Stimulated activated CD8-positive, alpha-beta memory T cell treated with anti-CD3 and anti-CD28 coated beads, Interleukin-15, amount 100 ng/mL, for 4 hours (primary cell): ENCODE measurements at places on chromosomes 2 and 18.
A peak's percentile ranks its signal among the peaks of the same experiment; 100 is the strongest.

DNA sequence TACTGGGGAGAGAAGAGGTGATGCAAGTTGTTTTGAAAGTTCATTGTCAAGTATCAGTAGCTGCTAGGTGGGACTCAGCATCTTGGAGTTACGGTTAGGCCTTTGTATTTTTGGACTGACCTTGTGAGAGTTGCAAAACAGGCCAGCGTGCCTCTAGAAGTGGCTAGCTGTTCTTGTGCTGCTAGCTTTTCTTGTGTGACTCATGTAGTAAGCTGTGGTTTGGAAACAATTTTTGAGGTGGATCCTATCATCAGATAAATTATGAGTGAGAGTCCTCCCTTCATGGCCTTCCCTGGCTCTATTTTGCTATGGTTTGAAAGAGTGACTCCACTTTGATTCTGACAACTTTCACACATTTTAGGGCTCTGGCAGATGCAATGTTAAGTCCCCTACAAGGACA is 409.2 kb upstream of the HS6ST1 start:
- no peak for DNase-seq

- no peak for DNase-seq
These were observed 29.4 kb upstream of the TMEM178A start for GRCh38 chr2:39636306-39636705.

- DNase-seq, result no peak
These were observed 116.0 kb downstream of the LTBP1 start for GRCh38 chr2:33062665-33063250.

- DNase-seq, result no peak
These were observed 400 bp downstream of the CCDC88A start for GRCh38 chr2:55419233-55419678.

- no peak for DNase-seq
These were observed 113.6 kb downstream of the METTL8 start for GRCh38 chr2:171320208-171320621.

DNA sequence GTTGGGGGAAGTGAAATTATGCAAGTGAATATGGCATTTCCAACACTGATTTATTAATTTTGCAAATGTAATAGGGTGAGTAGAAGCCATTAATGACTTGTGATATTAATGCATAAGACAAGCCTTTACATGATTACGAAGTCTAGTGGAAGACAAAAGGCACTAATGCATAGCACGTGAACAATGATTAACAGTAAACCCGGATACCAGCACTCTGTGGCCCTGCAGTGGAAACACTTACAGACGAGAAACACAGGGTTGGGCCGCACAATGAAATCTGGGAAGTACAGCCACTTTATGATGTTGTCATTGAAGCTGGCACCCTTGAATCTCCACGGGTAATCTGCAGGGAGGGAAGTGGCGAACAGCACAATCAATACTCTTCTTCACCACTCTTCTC is 233.4 kb downstream of the NAPG start:
- no peak for DNase-seq

DNA sequence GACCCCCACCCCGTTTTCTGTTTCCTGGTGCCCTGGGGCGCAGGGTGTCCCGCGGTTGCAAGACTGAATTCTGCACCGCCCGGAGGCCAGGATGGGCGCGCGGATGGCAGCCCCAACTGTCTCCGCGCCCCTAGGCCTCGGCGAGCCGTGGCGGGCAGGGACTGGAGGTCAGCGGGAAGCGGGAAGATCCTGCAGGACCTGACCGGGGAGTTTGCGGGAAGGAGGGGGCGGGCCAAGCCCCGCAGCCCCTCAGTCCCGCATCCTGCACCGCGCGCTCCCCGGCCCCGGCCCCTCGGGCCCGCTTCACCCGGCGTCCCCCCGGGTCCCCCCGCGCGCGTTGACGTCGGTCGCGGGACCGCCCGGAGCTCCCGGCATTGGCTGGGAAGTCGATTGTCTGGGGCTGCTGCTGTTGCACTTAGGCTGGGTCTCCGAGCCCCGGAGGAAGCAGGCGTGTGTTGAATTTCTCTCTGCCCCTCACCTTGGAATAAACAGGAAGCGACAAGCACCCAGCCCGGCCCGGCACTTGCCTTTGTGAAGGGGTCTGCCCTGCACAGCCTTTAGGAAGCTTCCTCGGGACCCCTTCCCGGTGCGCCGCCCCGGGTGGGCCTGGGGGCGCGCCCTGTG is at the start of gene LDLRAD4:
Gene LDLRAD4, plus strand, starts transcription at position 393 of the 624 bp plus-strand sequence.
- peak; percentile 7 for DNase-seq

GRCh38 chr2:100257939-100258338 is 64.4 kb downstream of the LONRF2 start:
- DNase-seq, result no peak
